ENCODE measurements at places on chromosomes 4 and X. TPM values are rescaled to one million over a fixed set of nuclear protein-coding genes. Genes with fewer than 3 reads are reported as not detected.

- no peak for DNase-seq
Measured at GRCh38 chrX:39823854-39824253, 273.9 kb downstream of the BCOR start.

- no peak for DNase-seq
Measured at GRCh38 chrX:49176421-49177326, 5.0 kb downstream of the PLP2 start.

GRCh38 chrX:45903781-45904201 lies 641.4 kb downstream of the ZNF674 start:
- no peak for DNase-seq

GRCh38 chr4:83269256-83269655 lies 15.3 kb downstream of the COQ2 start:
- no peak for DNase-seq

DNA sequence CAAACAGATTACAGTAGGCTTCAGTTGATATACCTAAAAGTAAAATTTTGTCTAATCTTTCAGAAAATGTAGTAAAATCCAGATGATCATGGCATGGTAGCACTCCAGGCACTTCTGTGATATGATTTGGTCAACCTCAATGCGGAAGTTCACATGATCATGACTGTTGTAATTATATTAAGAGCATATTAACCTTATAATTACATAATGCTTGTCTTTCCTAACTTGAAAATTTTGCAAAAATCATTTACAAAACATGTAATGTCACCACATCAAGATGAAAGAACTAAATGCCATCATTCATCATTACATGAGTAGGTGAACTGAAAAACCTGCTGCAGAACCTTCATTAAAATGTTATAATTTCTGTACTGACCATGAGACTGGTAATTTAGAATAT lies 88.1 kb downstream of the MBNL3 start:
- DNase-seq, result no peak

- peak; percentile 79 for DNase-seq
Measured at GRCh38 chr4:123996718-123997510, 600.3 kb downstream of the SPRY1 start.

GRCh38 chr4:2166253-2166652 lies 75.7 kb downstream of the HAUS3 start:
- no peak for DNase-seq

DNA sequence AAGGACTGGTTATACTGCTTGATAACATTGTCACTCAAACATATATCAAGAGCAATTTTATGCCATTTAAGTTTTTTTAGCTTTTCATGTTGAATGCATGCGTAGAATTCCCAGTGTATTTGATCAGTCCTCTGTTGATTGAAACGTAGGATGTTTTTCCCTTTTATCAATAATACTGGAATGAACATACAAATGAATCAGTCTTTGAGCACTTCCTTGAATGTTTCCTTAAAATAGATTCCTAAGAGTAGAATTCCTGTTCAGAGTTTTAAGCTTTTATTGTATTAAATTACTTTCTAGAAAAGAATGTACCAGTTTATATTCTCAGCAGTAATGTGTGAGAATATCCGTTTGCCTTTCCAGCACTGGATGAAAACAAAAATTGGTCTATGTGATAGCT lies 37.8 kb downstream of the ADD1 start:
- no peak for DNase-seq

GRCh38 chr4:19748519-19749479 lies 502.9 kb upstream of the SLIT2 start:
- peak; percentile 37 for DNase-seq

DNA sequence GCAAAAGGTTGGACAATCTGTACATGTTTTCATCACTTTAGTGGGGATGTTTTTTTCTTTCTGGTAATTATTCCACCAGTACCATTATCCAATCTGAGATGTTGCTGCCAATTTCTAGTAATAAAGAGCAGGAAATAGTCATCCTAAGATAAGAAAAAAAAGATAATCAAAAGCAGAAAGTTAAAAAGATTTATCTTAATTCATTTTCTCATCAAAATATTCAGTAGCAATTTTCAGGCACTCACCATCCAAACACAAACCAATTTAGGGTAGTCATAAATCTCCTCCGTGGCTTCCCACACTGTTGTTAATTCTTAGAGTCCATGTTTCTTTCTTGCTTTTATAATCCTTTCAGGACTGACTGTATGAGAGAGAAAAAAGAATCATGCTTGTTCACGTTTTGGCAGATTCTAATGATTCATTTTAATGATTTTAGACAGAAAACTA lies 263.7 kb upstream of the UGT8 start:
- no peak for DNase-seq

DNA sequence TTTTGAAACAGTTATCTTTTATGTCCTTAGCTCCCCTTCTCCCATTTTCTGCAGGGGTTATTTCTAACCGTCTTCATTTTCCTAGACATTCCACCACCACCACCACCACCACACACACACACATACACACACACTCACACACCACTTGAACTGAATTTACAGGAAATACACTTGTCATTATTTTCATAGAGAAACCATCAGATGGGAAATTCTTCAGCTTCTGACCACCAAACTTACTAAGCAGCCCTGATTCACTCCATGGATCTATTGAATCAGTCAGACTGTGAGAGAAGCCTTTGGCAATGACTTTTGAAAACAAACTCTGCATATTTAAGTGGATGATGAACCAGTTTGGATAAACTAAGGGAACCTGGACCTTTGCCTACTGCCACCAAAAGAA lies 210.1 kb upstream of the NHS start:
- no peak for DNase-seq

DNA sequence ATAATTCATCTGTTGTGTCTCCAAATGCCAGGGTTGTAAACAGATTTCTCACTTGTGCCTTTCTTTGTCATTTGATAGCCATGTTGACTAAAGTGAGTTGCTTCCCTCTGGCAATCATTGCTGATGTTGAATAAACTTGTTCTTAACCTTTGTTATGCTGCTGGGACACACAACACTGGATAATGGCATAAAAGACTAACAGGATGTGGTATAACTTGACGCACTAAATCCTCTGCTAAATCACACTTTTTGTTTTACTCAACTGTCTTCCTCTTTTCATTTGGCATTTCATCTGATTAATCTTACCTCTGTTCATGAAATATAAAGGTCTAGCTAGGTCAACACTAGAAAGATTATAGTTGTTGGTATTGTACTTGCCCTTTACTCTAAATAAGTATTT lies 17.6 kb upstream of the CXCL5 start:
- DNase-seq, result peak; percentile 78

GRCh38 chr4:98474408-98474844 lies 184.0 kb downstream of the TSPAN5 start:
- peak; percentile 81 for DNase-seq

DNA sequence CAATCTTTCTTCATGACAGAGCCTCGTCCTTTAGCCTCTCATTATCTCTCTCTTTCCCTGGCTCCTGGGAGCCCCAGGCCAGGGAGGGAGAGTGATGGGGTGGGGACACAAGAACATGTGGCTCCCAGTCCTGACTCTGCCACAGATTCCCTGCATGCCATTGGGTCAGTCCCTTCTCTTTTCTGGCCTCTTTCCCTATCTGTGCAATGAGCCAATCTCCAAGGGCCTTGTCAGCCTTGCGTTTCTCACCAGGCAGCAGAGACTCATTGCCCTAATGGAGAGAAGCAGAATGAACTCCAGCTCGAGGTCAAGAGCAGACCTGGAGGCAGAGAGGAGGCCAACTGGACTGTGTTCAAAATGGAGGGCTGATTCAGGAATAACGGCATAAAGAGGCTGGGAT lies 38.4 kb upstream of the PJA1 start:
- no peak for DNase-seq

DNA sequence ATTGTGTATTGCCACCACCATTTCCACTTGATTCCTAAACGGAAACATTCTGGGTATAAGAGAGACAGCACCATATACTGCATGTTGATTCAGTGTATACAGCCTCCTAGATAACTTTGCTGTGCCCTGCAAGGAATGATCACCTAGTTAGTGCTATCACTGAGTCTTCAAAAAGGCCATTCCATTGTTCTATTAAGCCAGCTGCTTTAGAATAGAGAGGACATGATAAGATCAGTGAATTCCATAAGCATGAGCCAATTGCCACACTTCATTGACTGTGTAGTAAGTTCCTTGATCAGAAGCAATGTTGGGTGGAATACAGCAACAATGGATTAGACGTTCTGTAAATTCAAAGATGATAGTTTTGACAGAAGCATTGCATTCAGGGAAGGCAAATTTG lies 1047.3 kb downstream of the PCDH18 start:
- no peak for DNase-seq

- no peak for DNase-seq
Measured at GRCh38 chr4:108109997-108110416, 58.7 kb downstream of the LEF1 start.

DNA sequence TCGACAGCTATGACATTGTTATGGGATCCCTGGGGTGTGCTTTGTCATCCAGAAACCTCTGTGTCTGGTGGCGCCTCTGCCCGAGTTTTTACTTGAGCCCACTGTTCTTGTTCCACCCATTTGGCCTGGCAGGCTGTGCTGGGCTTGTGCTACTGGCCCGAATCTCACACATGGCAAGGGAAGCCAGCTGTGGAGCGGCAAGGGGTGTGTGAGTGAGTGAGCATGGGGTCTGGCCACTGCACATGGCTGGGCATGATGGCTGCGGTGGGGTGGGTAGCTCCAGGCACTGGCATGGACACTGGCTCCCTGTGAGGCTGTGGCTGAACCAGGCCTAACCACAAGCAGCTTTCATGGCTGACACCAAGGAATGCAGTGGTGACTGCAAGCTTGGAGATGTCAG lies 89.2 kb downstream of the DACH2 start:
- DNase-seq, result no peak

DNA sequence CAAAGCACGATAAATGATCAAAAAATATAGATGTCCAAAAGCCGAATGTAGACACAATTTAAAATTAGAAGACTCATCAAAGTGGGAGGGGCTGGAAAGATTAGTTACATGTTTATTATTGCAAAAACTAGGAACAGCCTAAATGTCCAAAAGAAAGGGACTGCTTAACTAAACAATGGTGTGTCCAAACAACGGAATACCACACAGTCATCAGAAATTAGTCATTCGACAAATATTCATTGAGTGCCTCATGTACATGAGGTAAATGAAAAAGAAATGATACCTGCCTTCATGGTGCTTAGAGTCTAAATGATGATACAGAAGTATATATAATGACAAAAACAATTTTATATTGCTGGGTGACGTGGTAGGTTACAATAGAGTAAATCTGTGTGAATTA lies 139.7 kb downstream of the MAML3 start:
- DNase-seq, result peak; percentile 20

DNA sequence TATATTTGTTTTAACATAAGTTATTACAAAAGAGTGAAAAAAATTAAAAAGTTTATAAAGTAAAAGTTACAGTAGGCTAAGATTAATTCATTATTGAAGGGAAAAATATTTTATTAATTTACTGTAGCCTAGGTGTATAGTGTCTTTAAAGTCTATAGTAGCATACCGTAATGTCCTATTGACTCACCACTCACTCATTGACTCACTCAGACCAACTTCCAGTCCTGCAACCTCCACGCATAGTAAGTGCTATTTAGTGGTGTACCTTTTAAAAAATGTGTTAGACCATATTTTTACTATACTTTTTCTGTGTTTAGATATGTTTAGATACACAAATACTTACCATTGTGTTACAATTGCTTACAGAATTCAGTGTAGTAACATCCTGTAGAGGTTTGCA lies 841.1 kb downstream of the CENPC start:
- no peak for DNase-seq

- no peak for DNase-seq
Measured at GRCh38 chr4:26157541-26157940, 163.3 kb upstream of the RBPJ start.

DNA sequence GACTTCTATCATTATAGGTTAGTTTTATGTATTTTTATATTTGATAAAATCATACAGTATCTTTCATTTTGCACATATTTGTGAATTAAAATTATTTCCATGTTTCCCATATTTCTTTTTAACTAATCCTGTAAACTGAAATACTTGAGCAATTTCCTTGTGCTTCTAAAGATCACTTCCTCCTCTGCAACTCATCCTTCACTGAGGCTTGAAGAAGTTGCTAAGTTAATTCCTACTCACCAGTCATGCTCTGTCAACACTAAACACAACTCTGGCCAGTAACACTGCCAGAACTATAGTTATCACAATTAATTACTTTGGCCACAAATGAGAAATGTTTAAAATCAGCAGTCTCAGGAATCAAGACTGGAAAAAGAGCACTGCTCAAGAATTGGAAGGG lies 6.7 kb downstream of the SPATA4 start:
- no peak for DNase-seq

DNA sequence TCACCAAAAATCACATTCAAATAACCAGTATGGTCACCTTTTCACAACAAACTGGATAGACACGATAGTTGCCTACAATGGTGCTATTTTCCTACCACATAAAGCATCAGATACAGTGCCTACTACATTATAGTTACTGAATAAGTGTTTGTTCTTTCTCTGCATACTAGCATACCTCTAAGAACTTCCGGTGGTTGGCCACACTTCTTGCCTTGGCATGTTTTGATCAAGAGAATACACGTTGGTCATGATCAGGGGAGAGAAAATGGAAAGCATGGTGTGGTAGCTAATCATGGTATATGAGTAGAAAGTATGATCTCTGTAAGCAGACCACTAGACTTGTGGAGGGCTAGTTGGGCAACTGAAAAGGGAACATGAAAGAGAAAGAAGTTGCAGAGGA lies 322.8 kb upstream of the DIAPH2 start:
- no peak for DNase-seq

DNA sequence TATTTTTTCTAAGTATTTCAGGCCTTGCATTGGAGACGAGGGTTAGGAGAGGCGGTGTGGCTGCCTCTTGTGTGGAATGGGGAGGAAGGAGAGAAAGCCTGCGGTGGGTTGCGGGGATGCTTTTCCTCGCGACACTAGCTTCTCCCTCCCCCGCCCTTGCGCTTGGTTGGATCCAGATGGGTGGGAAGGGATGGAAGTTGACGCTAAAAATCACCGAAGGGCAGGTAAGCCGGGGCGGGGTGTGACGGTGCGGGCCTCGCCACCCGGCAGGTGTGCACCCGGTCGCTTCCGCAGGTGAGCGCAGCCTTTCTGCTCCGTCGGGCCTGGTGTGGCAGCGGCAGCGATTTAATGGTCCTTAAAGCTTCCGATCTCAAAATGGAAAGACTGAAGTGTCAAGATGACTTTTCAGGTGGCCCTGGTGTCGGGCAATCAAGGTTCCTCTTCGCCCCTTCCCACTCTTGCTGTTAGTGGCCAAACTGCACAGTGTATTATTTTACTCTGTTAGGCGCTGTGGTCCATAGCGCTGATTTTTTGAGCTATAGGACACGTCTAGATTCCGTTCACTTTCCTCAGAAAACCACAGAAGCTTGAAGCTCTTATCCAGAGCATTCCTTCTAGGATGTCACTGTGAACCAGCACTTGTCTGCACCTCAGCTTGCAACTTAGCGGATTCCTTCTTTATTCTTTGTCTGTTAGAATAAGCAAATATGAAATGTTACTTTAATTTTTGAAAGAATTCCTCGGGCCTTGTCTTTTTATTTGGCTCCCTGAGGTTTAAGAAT lies 765 bp downstream of the ENOPH1 start:
- DNase-seq, result no peak

GRCh38 chrX:39452401-39452800 lies 645.4 kb downstream of the BCOR start:
- no peak for DNase-seq

Gene CFP
- 0.34 TPM for total RNA-seq

Gene DDX53
- not detected for total RNA-seq

Gene FGFRL1
- total RNA-seq, result 17.8 TPM

Gene PNCK
- total RNA-seq, result 0.19 TPM

Gene MAGEH1
- 14.8 TPM for total RNA-seq

Gene RIPPLY1
- total RNA-seq, result not detected

Gene ARX
- not detected for total RNA-seq

Gene GLRA3
- not detected for total RNA-seq

Gene MAGEA10
- not detected for total RNA-seq

Gene SRPX
- 182 TPM for total RNA-seq

Gene NPY1R
- not detected for total RNA-seq

Gene ABHD18
- total RNA-seq, result 3.3 TPM

Gene F8A3
- total RNA-seq, result 11.5 TPM
